ENCODE measurements at places on chromosomes 7 and 10. TPM values are rescaled to one million over a fixed set of nuclear protein-coding genes. Genes with fewer than 3 reads are reported as not detected.

The ENO4 gene
- total RNA-seq: 2.0 TPM

The AGMO gene
- total RNA-seq: 0.20 TPM

The NPTX2 gene
- 23.0 TPM for total RNA-seq

DNA sequence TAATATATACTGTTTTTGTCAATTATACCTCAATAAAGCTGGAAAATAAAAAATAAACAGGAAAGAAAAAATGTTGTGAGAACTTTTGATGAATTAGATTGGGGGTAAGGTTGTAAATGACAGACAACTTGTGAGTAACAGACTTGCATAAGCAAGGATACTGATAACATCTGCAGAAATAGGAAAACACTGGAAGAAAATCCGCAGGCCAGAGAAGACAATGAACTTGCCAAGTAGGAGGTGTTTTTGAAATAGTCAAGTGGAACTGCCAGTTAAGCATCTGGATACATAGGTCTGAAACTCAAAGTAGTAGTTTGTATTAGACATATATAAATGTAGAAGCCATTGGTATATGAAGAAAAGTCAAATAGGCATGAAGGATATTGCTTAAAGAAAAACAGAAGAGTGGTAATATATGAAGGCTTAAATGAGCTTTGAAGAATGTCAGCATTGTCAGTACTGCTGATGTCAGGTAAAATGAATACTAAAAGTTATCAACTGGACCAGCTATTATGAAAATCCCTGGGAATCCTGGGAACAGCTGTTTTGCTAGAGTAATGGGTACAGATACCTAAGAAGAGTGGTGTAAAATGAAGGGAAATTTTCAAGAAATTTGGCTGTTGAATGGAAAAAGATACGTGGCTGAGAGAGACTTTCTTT is 58.7 kb downstream of the DNAJC1 start:
- DNase-seq: no peak

- DNase-seq: no peak
Measured at GRCh38 chr10:43693602-43694001, 44.9 kb upstream of the ZNF32 start.

GRCh38 chr7:45220846-45221618 is 63.4 kb downstream of the RAMP3 start:
- DNase-seq: no peak

- no peak for DNase-seq
Measured at GRCh38 chr7:129205987-129206785, 17.8 kb downstream of the SMO start.
